Skeletal muscle cell (primary cell): ENCODE measurements at places on chromosomes 1 and 21.

- DNase-seq: no peak
Observed at GRCh38 chr1:204314171-204314892, 45.4 kb downstream of the PLEKHA6 start.

GRCh38 chr1:198640174-198640573 is 1.3 kb downstream of the PTPRC start:
- no peak for DNase-seq

GRCh38 chr1:151001602-151002001 is 5.1 kb downstream of the MINDY1 start:
- DNase-seq: no peak

GRCh38 chr1:204286315-204286714 is 72.5 kb upstream of the GOLT1A start:
- no peak for DNase-seq

DNA sequence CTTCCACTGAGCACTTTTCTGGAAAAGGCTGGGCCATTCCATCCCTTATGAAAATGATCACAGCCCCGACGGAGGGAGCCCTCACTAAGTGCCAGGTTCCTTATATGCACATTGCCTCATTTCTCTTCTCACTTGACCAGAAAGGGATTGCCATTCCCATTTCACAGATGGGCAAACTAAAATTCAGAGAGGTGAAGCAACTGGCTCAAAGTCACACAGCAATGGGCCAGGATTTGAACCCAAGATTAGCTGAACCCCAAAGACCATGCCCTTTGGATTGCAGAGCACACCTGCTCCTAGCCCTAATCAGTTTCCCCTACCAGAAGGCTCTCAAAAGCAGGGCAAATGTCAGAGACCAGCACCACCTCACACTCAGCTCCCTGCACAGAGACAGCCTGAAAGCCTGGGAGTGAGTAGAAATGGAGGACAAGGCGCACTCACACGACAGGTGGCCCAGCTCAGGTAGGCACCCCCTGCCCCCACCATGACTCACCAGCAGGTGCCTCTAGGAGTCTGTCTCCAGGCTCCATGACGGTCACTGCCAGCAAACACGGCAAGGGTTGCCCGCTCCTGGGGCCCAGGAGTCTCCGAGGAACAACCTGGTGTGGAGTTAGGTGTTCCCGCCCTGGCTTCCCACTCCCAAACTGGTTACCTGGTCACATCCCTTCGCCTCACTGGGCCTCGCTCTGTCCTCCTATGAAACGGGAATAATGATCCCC is 21.7 kb downstream of the SDC3 start:
- no peak for DNase-seq

DNA sequence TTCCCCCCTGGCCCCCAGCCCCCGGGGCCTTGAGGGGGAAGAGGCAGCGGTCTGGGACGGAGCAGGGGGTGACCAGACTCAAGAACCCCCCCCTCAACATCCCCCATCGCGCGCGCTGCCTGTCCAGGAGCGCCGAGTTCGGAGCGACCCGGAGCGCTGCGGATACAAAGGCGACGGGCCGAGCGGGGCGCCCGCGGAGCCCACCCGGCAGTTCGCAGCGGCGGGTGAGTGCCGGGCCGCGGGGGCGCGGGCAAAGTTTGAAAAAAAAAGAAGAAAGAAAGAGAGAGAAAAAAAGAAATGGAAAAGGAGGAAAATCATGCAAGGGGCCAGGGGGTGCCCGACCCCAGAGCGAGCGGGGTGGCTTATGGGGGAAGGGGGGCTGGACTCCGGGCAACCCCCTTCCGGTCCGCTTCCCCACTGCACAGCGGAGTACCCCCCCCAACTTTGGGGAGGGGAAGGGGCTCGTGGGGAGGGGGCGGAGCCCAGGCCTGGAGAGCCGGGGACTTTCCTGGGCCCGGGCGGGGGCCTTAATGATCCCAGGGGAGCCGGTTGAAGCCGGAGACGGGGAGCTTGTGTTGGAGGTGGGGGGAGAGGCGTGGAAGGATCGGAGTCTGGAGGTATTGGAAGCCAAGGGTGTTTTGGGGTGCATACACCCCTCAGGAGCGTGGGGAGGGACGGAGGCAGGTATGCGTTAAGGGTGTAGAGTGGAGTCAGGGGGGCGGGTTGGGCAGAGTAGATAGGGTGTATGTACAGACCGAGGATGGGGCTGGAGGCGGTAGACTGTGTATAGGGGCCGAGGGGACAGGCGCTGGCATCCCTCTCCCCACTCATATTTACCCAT is 502 bp downstream of the VANGL2 start:
- DNase-seq: no peak

GRCh38 chr1:248834343-248834940 is 3.6 kb upstream of the ZNF672 start:
- DNase-seq: no peak
